H1 (cell line): ENCODE measurements at places on chromosomes 6 and 20.

DNA sequence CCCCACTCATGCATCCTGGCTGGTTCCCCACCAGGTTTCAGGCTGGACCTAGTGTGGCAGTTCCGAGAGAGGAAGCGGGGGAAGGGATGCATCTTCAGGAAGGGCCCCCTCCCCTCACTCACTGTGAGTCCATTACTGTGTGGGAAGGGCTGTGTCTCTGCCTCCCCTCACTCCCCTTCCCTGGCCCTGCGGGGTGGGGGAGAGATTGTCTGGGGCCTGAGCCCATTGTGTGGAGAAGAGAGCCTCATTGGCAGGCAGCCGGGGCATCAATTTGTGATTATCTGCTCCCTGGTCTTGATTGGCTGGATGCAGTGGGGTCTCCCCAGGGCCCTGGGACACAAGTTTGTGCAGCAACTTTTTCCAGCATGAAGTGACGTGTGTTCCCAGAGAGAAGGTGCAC lies 4.1 kb upstream of the MYT1 start:
- DNase-seq, result no peak

DNA sequence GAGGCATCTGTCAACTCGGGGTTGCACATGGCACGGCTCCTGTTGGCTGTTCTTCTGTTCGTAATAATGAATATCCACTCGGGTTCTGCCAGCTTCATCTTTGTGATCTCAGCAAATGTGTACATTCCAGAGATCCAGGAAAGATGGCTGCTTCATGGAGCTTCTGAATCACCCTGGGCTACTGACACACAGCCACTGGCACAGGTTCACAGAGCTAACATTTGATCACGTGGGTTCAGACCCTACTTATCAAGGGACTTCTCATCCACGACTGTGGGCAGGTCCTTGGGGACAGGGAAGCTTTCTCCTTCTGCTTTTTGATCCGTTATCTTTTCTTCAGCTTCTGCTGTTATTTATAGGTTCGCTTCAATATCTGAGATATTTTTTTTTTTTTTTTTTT lies 18.1 kb downstream of the PPP1R3G start:
- no peak for DNase-seq

GRCh38 chr20:17500826-17501225 lies 30.4 kb downstream of the BFSP1 start:
- no peak for DNase-seq

- DNase-seq, result no peak
These were observed 87.4 kb downstream of the CD24 start for GRCh38 chr6:106886922-106887797.

GRCh38 chr20:62554214-62554897 lies 78.6 kb upstream of the GATA5 start:
- no peak for DNase-seq

DNA sequence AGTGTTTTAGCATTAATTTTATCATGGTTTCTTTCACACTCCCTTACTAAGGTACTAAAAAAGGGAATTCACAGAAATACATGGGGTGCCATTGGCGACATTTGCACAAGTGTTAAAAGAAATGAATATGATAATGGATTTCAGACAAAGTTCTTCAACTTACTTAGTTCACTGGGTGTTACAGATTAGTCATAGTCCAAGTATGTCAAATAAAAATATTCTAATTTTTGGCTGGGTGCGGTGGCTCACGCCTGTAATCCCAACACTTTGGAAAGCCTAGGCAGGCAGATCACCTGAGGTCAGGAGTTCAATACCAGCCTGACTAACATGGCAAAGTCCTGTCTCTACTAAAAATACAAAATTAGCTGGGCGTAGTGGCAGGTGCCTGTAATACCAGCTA lies 286.1 kb upstream of the TFAP2D start:
- no peak for DNase-seq

DNA sequence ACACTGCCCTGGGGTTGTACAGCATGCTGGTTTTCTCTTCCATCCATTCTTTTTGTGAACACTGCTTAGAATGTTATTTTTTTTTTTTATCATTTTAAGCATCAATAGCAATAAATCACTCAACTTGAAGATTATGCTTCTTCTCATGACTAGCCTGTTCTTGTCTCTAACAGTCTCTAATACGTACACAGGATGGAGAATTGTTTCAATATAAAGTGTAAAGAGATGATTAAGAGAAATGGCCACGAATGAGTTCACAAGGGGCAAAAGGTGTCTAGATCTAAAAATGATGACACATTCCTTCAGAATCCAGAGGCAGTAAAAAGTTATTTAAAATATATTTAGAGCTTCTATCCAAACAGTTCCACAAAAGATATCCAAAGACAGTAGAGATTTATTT lies 390.2 kb downstream of the HDGFL1 start:
- DNase-seq, result no peak

GRCh38 chr20:37986044-37986858 lies 47.0 kb downstream of the TTI1 start:
- no peak for DNase-seq

DNA sequence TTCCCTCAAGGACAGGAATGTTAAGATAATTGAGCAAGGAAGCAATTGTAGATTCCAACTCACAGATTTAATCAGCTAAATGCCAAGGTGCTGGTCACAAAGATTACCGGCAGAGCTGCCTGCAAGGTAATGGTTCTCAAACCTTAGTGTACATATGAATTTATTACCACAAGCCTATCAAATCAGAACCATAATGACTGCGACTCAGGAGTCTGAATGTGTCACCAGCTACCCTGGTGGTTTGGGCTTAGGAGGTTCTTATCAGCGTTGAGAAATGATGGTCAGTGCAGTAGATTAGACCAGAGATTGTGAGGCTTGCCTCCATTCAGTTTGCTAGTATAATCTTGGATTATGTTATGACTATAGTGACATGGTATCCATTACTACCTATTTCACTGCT lies 78.9 kb downstream of the MTFR2 start:
- DNase-seq, result no peak

DNA sequence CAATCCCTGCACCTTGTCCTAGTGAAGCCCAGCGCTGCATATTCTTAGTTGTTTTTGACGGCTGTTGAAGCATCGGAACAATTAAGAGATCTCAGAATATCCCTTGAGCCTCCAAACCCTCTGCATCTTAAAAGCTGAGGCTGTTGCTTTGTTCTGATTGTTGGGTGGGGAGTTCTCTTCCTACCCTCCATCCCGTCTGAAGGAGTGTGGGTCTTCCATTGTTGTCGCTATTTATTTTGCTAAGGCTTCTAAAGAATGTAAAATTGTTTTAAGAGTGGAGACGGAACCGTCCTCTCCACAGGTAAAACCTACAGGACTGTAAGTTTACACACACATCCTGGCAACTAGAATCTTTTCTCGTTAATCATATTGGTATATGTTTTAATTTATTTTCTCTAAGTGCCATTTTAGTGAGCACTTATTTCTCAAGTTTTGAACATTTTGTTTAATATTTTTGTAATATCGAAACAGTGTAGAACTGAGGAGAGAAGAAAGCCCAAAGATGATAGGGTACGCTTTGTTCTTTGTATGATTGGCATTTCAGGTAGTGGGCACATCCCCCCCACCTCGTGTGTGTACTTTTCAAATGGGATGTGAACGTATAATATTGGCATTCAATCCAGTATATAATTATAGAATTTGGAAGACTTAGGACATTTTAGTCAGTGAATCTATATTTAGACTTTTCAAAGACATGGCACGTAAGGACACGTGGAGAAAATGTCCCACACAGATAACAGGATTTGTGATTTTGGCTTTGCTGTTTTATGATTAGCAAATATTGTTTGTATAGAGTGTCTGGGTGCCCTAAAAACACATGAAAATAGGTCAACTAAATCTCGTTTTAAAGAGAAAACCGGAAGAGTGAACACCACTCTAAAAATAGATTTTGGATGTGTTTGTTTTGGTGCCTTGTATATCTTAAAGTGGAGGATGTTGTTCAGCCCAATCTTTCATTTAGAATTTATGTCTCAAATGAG lies 1.3 kb downstream of the RNF146 start:
- no peak for DNase-seq

- DNase-seq, result no peak
These were observed 54.7 kb downstream of the RAB44 start for GRCh38 chr6:36752187-36752885.

- no peak for DNase-seq
These were observed 108.0 kb downstream of the SLC22A3 start for GRCh38 chr6:160456214-160456546.

- no peak for DNase-seq
These were observed 12.0 kb downstream of the SPDEF start for GRCh38 chr6:34544052-34544604.

- DNase-seq, result no peak
These were observed 631 bp downstream of the PLCB1 start for GRCh38 chr20:8132484-8133309.

- DNase-seq, result no peak
These were observed 93.8 kb upstream of the RNF217 start for GRCh38 chr6:124868481-124868880.

- no peak for DNase-seq
These were observed 501.1 kb upstream of the POU3F2 start for GRCh38 chr6:98333273-98333672.

GRCh38 chr6:132648356-132648755 lies 10.6 kb downstream of the TAAR1 start:
- no peak for DNase-seq

- DNase-seq, result no peak
These were observed 222.7 kb downstream of the ANKRD60 start for GRCh38 chr20:58005581-58006345.

- no peak for DNase-seq
These were observed 19.1 kb upstream of the RBBP8NL start for GRCh38 chr20:62446481-62446880.

DNA sequence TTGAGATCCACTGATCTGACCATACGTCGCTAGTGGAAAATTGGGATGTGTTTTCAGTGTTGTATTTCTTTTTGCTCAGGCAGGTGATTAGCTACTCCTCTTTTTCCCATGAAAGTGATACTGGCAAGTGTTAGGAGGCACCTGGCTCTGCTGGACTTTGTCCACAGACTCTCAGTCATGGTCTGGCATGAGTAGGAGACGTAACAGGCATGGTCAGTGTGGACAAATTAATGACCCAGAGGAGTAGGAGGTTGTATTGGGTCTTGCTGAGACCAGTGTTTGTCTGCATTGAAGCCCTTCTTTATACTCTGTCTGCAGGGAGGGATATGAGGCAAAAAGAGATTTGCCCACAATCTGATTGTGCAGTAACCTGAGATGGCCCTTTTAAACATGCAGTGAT lies 178.7 kb downstream of the DTNBP1 start:
- DNase-seq, result no peak

DNA sequence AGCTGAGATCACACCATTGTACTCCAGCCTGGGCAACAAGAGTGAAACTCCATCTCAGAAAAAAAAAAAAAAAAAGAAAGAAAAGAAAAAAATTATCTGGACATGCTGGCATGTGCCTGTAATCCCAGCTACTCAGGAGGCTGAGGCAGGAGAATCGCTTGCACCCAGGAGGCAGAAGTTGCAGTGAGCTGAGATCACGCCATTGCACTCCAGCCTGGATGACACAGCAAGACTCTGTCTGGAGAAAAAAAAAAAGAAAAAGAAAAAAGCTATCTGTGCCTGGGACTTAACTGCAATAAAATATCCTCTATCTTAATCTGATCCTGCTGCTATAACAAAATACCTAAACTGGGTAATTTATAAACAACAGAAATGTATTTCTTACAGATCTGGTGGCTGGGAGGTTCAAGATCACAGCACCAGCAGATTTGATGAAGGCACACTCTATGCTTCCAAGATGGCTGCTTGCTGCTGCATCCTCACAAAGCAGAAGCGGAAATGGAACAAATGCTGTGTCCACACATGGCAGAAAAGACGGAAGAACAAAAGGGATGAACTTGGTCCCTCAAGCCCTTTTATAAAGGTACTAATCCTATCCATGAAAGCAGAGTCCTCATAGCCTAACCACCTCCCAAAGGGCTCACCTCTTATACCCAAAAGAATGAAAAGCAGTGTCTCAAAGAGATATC lies 273.3 kb upstream of the JARID2 start:
- DNase-seq, result no peak

GRCh38 chr6:125679128-125679527 lies 70.3 kb upstream of the HEY2 start:
- no peak for DNase-seq

- no peak for DNase-seq
These were observed at the start of gene CD24 for GRCh38 chr6:106974336-106974998. CD24 (minus strand) TSS chr6:106974729; CDS start chr6:106974646, 83 bp downstream.

DNA sequence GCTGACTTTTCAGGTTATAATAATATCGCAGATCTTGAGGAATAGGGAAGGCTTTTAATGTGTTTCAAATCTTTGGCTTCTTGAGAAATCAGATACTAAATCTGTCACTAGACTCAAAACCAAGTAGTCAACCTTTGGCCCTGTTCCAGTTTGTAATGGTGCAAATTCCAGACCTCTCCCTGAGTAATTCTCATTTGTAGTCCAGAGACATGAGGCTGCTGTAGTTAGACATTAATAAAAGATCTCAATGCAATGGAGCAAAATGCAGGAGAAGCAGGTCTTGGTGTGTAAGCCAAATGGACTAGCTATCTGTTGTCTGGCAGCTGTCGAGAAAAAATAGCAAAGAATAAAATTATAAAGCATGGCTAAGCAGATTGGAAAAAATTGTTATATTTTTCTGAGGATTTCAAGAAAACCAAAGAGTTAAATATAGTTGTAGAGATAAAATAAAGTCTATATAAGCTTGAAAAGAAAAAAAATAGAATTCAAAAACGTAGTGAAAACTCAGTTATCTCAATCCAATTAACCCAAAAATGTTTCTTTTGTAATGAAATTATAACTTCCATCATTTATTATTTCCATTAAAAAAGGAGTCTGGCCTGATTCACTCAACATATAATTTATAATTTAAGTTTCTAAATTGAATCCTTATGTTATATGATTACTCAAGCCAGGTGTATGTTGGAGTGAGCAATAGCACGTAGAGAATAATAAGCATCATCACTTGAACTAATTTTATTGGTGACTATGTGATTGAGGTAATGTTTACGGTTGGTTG lies 161.5 kb upstream of the ADGRB3 start:
- no peak for DNase-seq

GRCh38 chr6:100724696-100725095 lies 156.4 kb downstream of the ASCC3 start:
- DNase-seq, result no peak

- no peak for DNase-seq
These were observed 59.7 kb upstream of the SAMD3 start for GRCh38 chr6:130282234-130282995.

DNA sequence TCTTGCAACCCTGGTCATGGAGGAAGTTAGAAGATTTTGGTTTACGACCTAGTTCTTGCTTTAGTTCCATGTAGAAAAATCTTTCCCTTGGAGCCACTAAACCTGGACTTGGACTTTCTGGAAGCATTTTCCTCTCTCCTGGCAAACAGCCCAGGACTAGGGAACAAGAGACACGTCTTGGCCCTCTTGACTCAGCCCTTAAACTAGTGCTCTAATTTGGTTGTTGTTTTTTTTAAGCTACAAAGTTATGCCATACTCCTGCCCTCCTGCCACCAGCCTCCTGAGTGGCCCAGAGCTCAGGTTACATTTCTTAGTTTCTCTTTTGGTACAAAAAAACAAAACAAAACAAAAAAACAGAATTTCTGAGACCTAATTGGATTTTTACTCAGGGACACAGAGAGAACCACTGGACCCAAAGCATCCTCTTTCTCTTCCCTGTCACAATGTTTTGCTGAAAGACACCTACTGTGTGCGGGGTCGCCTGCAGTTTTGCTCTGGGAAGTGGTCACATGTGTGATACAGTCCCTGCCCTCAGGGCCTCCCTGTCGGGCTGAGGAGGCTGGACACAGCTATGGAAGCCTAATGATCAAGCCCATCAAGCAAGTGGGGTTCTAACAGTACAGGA lies 32.3 kb upstream of the SCUBE3 start:
- no peak for DNase-seq

GRCh38 chr6:100803264-100804045 lies 77.7 kb downstream of the ASCC3 start:
- DNase-seq, result no peak

GRCh38 chr6:169254456-169255316 lies 1.0 kb upstream of the THBS2 start:
- no peak for DNase-seq
